ENCODE measurements at places on chromosomes 5 and 9.

DNA sequence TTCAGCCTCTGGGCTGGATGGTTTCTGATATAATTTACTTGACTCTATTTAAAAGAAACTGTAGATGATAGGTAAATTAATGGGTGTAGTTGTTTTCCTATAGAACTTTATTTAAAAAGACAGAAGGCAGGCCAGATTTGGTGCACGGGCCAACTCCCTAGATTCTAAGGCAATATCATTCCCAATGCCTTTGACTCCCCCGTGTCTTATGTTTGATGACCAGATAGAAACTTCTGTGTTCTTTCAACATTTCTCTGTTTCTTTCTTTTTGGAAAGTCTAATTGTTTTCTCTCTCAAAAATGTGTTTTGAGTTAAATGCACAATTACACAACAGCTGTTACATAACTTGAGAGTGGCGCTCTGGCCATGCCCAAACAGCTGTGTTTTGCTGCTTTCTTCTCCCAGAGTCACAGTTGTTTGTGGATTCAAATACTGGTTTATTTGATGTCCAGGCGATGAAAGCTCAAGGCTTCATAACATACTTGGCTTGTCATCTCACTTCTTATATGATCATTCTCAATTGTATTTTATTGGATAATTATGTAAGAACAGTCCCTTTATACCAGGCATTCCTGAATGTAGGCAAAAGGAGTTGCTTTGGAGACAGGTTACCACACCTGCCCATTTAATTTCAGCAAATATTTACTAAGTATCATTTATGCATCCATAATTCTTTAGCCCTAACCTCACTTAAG lies 1.7 kb upstream of the ALDH1A1 start:
- no peak for DNase-seq

- DNase-seq, result no peak
Measured at GRCh38 chr9:117744856-117745389, 40.7 kb downstream of the TLR4 start.

DNA sequence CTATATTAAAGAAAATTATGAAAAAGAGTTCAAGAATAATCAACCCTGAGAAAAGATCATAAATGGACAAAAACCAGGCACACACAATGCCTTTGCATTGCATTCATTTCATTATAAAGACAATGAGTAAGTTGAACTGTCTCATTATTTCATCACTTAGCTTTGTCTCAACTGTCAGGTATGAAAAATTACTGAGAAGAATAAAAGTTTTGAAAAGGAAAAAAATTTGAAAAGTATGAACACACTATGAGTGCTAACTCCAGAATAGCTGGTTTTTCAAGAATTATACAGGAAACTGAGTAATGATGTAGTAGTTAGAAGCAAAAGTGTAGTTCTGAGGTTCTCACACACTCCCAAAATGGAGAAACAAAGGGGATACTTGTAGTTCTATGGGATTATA lies 16.3 kb upstream of the ANXA1 start:
- no peak for DNase-seq

GRCh38 chr5:138978080-138978479 lies 102.9 kb upstream of the LRRTM2 start:
- no peak for DNase-seq

GRCh38 chr9:13962006-13962405 lies 351.9 kb downstream of the NFIB start:
- no peak for DNase-seq

DNA sequence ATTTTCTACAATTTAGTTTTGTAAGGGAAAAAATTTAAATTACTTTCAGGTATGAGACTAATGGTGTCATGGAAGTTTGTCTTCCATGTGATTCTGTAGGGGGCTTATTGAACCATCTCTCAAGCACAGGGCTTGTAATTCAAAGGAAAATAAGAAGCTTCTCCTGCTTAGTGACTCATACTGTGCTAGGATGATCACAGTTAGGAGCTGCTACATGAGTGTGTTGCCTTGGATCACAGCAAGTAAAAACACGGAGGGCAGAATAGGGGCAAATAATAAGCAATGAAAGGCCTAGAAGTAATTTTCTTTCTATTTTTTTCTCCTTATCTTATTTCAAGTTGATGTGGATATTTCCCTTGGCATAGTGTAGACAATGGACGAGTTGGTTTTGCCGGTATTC lies 28.9 kb downstream of the TMEM167A start:
- no peak for DNase-seq

DNA sequence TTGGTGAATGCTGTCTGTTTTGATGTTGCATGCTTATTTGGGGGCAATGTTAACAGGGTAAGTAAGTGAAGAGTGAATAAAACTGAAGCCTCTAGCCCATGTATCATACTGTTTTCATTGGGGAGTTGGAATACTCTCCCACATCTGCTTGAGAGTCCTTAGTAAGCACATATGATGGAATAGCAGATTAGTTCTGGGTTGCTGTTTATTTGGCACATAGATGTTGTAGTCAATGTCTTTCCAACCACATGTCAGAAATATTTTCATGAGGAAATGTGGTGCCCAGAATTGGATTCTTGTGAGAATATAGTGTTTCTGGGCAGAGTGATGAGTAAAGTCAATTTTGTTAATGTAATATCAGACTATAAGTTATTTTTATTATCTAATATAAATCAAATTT lies 611.7 kb upstream of the FTMT start:
- no peak for DNase-seq

DNA sequence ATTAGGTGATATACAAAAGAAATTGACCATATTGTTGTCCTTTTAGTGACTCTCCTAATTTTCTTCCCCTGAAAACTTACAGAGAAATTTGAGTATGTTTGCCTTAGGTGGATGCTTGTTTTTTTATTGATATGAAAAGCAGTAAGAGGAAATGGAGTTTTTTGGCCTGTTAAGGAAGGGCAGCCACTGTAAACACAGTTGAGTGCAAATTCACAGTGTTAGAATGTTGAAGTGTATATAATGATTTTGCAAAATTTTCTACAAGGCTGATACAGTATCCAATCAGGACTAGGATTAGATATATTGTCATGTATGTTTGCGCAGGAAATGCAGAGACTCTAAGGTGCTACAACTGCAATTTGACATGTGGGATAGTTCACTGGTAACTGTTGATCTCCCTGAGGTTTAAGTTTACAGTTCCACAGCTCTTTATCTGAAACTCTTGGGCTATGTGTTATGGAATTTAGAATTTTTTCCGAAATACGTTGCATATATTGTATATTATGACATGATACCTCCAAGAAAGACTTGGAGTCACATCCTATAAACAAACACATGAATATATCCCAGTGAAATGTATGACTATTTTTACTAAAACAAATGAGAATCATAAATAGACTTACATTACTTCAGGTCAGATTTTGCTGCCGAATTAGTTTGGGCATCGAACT lies 62.5 kb downstream of the FXN start:
- no peak for DNase-seq

DNA sequence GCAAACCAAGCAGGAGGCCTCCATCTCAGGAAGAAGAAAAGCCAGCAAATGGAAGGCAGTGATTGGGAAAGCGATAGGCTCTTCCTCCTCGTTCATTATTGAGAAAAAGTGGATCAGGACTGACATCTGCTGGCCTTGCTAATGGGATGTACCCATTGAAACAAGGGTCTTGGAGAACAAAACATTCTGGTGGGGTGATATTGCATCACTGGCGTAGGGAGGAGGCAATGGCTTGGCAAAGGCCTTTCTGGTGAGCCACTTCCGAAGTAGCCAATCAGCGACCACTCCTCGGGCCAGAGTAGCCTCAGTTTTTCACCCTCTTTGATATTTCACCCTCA lies 86.7 kb upstream of the NFIB start:
- DNase-seq, result no peak

DNA sequence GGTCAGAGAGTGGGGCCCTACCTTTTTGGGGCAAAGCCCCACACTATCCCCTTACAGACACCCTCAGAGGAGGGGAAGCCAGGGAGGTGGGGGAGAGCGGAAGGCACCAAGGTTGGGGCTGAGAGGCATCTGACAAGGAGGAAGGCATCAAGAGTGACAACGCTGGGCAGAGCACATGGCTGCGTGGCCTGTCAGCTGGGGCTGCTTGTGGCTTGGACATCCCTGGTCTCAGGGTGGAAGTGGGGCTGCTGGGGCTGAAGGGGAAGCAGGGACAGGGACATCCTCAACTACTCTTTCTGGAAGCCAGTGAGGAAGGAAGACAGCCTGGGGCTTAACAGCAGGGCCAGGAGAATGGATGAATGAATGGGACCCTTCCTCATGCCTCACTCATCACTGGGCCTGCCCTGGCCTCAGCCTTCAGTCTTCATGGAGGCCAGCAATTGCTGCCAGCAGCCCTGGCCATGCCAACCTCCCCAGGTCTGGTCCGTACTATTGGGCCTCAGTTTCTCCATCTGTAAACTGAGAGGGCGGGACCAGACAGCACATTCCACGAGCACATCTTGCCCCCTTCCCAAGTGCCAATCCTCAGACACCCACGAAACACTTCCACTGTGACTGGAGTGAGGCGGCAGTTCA lies 993 bp upstream of the RALGDS start:
- no peak for DNase-seq

DNA sequence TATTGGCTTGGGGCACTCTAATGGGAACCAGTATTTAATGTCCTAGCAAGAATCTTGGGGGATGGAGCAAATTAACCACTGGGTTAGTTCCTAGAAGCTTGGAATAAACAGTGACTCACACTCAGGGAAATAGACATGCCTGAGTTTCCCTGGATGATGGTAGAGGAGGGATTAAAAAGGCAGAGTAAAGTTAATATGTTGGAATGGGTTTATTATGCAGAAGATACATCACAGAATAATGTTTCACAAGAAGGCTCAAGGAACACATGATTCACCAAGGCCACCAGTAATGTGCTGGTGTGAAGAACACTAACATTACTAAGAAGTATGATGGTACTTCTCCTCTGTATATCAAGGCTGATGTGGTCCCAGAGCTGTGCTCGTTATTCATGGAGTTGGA lies 752.9 kb upstream of the SEMA6A start:
- DNase-seq, result no peak

DNA sequence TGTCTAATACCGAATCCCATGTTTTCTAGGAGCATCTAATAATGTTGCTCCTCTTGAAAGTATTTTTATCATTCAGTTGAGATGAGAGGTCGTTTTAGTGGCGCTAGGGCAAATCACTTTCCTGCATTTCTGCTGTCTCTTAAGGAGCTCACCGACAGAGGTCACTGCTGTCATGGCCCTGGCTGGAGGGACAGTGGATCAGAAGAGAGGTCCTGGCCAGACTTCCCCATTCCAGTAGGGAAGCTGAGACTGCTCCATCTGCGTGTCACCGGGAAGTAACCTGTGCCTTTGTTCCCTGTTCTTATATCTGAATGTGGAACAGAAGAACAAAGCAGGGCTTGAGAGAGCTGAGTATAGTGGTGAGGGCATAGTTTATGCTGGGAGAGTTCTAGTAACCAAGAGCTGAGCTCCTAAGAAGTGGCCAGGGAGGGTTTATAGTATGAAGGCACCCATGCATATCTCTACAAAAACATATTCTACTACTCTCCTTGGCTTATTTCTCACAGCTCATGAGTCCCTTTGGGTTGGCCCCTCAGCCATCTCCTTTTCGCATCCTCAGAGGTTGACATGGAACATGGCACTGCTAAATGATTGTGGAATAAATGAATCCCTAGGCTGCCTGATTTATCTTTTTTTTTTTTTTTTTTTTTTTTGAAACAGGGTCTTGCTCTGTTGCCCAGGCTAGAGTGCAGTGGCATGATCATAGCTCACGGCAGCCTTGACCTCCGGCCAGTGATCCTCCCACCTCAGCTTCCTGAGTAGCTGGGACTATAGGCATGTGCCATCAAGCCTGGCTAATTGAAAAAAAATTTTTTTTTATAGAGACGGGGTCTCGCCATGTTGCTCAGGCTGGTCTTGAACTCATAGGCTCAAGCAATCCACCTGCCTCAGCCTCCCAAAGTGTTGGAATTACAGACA lies 27.2 kb downstream of the ATP6V0E1 start:
- no peak for DNase-seq

DNA sequence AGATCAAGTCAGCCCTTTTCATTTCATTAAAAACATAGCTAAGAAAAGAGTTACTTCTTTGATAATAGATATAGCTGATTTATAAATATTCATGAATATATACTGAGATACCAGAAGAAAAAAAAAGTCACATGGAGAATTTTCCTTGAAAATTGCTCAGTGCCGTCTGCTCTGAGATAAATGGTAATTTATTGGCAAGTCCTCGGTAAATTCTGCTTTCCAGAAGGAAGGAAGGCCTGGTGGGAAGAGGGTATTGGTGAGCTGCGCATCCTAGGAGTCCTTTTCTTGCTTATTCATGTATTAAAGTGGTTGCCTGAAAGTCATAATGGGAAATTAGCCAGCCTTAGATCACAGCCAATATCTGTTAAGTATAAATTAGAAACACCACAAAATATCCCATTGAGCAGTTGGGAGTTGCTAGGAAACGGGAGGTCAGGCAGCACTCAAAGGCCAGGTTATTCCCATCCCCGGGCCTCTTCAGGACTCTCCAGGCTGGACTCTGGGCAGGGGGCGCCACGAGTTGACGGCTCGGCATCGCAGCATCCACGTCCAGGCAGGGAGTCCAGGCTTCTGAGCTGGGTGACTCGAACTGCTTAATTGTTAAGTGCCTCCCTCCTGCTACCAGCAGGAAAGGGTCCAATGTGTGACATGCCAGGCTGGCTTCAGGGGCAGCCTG lies 116.7 kb upstream of the RETREG1 start:
- no peak for DNase-seq

DNA sequence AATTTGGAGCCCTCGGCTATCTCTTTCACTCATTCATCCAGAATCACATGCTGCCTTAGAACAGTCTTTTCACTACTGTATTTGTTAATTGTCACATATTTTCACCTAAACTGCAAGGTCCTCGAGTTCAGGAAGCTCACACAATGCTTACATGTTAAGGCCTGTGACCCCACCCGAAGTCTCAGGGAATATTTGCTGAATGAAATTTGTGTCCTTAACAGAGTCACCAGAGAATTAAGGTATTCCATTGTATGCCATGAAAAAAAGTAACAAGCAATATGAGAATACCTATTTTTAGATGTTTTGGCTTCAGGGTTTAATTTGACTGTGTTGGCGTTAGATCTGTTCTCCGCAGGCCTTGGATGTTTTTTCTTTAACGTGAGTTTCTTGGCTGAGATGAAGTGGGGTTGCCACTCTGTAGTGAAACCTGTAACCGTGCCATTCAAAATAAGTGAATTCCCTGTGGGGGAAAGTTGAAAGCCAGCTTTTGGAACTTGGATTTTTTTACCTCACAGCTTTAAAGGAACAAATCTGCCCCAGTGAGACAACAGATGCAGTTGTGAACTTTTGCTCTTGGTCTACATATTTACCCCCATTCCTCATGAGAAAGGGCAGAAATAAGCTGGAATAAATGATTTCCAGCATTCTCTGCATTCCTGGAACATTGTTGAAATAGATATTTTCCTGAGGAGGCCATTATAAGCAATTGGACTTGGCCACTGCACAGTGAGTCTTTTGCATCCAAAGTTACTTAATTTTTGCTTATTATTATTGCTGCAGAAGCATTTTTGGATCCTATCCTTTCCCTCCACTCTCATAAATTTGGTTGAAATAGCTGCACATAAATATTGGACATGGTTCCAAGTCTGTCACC lies 35.9 kb upstream of the FBP1 start:
- no peak for DNase-seq

GRCh38 chr5:80864706-80865435 lies 95.3 kb upstream of the RASGRF2 start:
- no peak for DNase-seq

GRCh38 chr5:39176759-39177630 lies 42.4 kb downstream of the FYB1 start:
- no peak for DNase-seq

All from stimulated activated CD4-positive, alpha-beta T cell treated with anti-CD3 and anti-CD28 coated beads, Interleukin-12 subunit alpha, Interleukin-12 subunit beta, amount 100 ng/mL, for 24 hours (primary cell).